ENCODE measurements at places on chromosomes 7 and 10.

GRCh38 chr10:24744946-24745345 lies 21.3 kb upstream of the ARHGAP21 start:
- DNase-seq = no peak

DNA sequence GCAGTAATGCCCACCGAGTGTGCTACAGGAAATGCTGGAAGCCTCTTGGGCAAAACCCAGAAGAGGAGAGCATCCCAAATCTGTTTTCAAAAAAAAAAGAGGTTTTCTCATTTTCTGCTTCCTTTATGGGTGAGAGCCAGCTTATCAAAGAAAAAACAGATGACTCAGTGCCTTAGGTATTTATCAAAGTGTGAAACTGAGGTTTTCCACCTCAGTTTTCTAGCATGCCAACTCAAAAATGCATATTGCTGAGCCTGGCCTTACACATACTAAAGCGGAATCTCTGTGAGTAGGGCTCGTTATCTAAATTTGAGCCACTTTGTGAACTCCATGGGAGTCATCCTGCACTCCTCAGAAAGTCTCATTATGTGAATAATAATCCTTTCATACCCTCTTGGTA lies 705.1 kb downstream of the SUGCT start:
- DNase-seq = no peak

DNA sequence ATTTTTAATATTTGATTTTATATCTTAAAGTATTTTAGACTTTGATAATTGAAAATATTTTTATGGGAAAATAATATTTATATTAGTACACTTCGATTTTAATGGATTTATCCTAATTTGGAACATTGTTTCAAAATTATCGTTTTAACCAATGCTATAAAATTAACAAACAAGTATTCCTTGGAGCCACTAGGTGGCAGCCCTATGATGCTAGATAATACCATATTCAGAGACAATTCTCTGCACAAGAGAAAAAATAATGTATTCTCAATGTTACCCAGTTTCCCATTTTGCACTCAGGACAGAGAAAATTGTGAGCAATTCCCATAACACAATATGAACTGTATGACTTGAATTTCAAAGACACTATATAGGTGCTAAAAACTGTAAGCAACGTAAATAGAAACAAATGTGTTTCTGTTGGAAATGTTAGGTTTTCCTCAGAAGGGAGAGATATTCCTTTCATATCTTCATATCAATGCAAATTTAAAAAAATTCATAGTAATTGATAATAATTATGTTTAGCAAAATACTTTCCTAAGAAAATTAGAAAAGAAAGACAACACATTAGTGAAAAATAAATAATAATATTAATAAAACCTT lies 237.8 kb downstream of the SEMA3E start:
- no peak for DNase-seq

- no peak for DNase-seq
These were observed 222.6 kb upstream of the PPP1R3A start for GRCh38 chr7:114141415-114141814.

- DNase-seq = no peak
These were observed 874.1 kb downstream of the GRM8 start for GRCh38 chr7:126378642-126379041.

DNA sequence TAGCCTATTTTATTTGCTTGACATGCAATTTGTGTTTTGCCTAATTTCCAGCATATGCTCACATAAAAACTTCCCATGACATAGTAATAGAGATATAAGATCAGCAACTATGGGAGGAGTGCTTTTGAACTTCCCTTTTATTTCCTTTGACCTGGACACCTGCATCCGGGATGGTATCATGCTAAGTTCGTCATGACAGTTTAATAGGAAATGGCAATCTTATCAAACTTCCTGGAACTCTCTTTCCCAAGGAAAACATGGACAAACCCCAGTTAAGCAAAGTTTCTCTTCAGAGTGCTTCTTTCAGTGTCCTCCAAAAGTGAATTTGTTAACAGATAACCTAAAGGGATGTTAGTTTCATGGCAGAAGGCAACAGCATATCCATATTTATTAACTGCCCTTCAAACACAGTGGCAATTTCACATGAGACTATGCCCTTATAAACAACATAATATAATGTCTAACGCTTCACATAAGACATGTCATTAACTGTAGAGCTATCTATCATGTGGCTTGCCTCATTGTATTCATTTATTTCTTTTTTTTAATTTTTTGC lies 474.7 kb upstream of the SEMA3A start:
- DNase-seq = no peak

GRCh38 chr7:84191842-84192241 lies 2.7 kb downstream of the SEMA3A start:
- no peak for DNase-seq

DNA sequence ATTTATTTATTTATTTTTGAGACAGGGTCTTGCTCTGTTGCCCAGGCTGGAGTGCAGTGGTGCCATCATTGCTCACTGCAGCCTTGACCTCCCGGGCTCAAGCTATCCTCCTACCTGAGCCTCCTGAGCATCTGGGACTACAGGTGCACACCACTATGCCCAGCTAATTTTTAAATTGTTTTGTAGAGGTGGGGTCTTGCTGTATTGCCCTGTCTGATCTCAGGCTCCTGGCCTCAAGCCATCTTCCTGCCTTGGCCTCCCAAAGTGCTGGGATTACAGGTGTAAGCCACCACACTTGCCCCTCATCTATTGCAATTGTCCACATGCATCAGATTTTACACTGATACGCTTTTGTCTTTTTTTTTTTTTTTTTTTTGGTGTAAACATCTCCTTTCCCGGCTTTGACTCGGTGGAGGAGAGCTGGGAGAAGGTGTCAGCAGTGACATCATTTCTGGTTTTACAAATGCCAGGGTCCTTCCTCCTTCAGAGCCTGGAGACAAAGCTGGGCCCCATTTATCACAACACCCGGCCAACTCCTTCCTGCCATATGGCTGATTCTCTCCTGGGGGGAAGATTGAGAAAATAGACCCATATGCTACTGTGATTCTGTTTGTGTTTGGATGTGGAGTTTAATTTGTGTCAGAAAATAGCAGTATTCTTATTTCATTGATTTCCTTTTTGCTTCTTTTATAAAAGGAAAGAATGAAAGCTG lies 61.3 kb downstream of the GALNT17 start:
- DNase-seq = no peak

GRCh38 chr7:132455378-132455777 lies 120.9 kb downstream of the PLXNA4 start:
- DNase-seq = no peak

GRCh38 chr7:6090738-6091505 lies 59.7 kb downstream of the ANKRD61 start:
- DNase-seq = no peak

- no peak for DNase-seq
These were observed 388.3 kb upstream of the MGMT start for GRCh38 chr10:129078746-129079145.

DNA sequence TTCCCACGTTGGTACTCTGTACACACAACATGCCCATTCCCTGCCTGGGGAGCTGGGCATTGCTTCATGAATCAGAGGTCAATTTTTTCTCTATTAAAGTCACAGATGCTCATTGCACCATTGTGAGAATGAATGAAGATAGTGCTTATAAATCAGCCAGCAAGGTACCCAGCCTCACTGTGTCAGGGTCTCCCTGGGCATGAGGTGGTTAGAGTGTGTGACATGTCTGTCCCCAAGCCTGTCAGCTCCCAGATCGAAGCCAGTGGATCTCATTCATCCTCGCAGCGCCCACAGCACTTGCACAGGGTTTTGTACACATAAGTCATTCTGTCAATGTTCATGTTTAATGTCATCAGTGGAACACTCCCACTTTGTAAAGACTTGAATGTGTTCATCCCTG lies 126.8 kb downstream of the EGFR start:
- DNase-seq = no peak

Measured in stimulated activated CD8-positive, alpha-beta memory T cell treated with anti-CD3 and anti-CD28 coated beads, Interleukin-15, amount 100 ng/mL, for 24 hours (primary cell).